Immature natural killer cell (primary cell): ENCODE measurements at places on chromosomes 5 and 9. TPM values are rescaled to one million over a fixed set of nuclear protein-coding genes. Genes with fewer than 3 reads are reported as not detected.

GRCh38 chr5:135154197-135154596 is 120.2 kb upstream of the PITX1 start:
- DNase-seq = no peak

GRCh38 chr5:158786390-158786789 is 313.3 kb downstream of the EBF1 start:
- no peak for DNase-seq

- DNase-seq = no peak
Measured at GRCh38 chr9:68961587-68961986, 52.3 kb downstream of the PRKACG start.

DNA sequence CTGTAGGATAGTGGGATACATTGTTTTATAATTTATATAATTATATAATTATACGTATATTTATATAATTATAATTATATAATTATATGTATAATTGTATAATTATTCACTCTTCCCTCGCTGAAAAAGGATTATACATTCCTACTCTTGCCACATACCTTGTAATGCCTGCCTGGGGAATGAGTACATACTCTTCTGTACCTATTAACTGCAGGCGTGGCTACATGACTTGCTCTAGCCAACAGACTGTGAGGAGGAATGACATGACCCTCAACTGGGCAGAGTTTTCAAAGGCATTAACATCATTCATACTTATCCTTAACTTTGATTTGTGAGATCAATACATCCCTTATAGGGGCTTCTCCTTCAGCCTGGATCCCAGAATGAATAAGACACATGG is 19.1 kb downstream of the ERMP1 start:
- DNase-seq = no peak

GRCh38 chr9:19493174-19493811 is 84.5 kb downstream of the ACER2 start:
- DNase-seq = peak; percentile 14

GRCh38 chr9:91037511-91038482 is 236.2 kb downstream of the SYK start:
- DNase-seq = no peak

DNA sequence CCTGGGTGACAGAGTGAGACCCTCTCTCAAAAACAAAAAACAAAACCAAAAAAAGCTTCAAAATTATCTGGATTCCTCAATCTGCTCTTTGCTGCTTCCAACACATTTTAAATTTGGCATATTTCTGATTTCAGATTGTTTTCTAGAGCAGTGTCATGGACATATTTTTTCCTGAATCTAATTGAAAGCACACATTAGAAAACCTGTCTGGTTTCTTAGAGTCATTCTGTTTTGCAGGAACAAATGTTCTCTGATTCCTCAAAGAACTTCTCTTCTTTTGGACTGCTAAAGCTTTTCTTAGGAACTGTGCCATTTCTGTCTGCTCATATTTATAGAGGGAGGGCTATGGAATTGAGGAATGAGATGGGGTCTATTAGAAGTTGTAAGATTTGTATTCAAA is 81.6 kb downstream of the RAI14 start:
- DNase-seq = no peak

DNA sequence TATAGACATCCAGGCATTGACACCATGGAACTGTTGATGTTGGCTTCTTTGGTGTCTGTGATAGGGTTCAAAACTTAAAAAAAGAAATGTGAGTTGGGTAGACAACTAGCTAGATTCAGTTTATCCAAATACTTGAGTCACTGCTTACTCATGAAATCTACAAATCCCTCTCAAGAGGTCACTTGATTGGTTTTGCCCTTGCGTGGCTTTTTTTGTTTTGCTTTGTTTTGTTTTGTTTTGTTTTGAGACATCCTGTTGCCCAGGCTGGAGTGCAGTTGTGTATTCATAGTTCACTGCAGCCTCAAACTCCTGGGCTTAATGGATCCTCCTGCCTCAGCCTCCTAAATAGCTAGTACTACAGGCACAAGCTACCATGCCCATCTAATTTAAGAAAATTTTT is 10.5 kb upstream of the ENTREP1 start:
- no peak for DNase-seq

- no peak for DNase-seq
Measured at GRCh38 chr5:143610946-143611345, 201.0 kb upstream of the HMHB1 start.

- DNase-seq = no peak
Measured at GRCh38 chr5:30749971-30750370, 443.5 kb upstream of the CDH6 start.

- no peak for DNase-seq
Measured at GRCh38 chr5:138937392-138938387, 62.6 kb upstream of the LRRTM2 start.

GRCh38 chr9:117273612-117274011 is 141.2 kb downstream of the ASTN2 start:
- no peak for DNase-seq

- DNase-seq = no peak
Measured at GRCh38 chr5:104891596-104891995, 1329.0 kb upstream of the NUDT12 start.

DNA sequence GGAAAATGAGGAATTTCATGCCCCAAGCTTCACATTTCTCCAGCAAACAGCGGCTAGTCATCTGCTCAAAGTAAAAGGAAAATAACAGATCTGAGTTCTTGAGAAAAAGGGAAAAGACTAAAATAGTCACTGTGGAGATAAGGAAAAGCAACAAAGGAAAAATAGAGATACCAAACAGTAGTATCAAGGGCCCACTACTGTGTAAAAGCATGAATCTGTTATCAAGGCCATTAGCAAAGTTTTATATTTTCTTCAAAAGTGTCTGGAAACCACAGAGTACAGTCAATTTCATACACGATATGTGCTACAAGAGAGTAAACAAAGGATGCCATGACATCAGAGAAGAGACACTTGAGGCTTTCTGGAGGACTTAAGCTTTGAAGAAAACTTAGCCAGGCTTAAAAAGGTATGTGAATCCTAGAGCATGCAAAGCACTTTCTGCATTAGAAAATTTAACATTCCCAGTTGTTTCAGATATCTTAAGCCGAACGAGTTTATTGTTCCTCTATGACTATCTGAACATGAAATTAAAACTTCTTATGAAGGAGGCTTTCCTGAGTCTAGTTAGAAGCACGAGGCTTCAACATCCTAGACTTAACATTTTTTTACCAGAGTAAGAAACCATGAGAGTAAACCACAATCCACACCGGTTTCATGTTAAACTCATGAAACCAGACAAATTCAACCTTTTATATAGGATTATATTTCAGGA is 1.2 kb downstream of the TTC33 start:
- DNase-seq = peak; percentile 34

- DNase-seq = no peak
Measured at GRCh38 chr5:79002374-79002773, 17.3 kb upstream of the ARSB start.

- no peak for DNase-seq
Measured at GRCh38 chr9:123568691-123569688, 213.0 kb downstream of the CRB2 start.

DNA sequence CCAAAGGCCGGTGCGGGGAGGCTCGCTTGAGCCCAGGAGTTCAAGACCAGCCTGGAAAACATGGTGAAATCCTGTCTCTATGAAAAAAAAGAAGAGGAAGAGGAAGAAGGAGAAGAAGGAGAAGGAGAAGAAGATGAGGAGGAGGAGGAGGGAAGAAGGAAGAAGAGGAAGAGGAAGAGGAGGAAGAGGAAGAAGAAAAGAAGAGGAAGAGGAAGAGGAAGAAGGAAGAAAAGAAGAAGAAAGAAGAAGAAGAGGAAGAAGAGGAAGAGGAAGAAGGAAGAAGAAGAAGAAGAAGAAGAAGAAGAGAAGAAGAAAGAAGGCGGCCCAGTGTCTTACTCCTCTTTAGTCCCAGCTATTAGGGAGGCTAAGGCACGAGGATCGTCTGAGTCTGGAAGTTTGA is 44.8 kb upstream of the XPA start:
- DNase-seq = no peak

DNA sequence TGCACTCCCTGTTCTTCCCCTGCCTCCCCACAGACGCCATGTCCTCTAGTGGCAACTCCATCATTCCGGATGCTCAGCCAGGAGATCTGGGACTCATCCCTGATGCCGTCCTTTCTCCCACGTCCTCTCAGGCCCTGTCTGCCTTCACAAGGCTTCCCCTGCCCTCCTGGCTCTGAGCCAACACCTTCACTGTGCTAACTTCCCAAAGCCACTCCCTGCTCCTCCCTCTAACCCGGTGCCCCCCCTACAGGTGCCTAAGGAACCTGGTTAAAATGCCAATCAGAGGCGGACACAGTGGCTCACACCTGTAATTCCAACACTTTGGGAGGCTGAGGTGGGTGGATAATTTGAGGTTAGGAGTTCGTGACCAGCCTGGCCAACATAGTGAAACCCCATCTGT is 67.6 kb downstream of the LMX1B start:
- DNase-seq = no peak

DNA sequence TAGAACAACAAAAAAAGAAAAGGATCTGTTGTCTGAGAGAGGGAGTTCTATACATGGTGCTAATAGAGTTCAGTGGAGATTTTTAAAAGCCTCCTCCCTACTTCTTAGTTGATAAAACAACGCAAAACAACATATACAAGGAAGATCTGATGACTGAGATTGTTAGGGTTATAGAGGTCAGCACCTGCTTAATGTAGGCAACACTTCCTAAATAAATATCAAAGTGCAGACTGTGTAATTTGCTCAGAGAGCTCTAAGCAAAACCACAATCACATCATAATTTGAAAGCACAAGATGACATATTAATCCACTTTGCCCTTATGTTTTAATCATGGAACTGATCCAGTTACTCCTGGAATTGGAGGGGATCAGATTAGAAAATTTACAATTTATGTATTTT is 474.5 kb downstream of the PRR16 start:
- DNase-seq = no peak

DNA sequence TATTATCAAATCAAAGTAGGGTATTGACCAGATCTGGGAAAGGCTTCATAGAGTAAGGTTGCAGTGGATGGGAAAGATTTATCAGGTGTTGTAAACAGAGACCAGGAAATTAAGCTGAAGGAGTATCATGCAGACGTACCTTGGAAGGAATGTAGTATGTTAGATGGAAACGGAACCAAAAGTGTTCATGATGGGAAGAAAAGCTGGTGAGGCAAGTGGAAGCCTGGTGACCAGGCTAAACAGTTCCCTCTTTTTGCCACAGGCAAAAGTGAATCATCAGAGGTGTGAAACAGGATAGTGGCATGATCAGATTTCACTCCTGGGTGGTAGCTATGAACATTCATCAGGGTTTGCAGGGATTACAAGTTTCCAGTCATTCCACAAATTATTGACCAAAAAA is 780.1 kb upstream of the DMAC1 start:
- DNase-seq = no peak

DNA sequence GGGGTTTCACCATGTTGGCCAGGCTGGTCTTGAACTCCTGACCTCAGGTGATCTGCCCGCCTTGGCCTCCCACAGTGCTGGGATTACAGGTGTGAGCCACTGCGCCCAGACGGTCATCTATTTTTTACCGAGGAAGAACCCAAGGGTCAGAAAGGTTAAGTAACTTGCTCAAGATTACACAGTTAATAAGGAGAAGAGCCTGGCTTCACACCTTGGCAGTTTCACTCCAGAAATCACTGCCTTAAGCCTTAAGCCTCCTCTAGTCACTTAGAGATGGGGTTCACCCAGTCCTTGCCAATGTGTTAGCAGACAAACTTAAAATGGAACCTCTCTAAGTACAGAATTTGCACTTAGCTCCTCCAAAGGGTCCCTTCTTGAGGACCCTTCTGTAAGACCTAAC is 116.3 kb downstream of the PTTG1 start:
- DNase-seq = no peak

DNA sequence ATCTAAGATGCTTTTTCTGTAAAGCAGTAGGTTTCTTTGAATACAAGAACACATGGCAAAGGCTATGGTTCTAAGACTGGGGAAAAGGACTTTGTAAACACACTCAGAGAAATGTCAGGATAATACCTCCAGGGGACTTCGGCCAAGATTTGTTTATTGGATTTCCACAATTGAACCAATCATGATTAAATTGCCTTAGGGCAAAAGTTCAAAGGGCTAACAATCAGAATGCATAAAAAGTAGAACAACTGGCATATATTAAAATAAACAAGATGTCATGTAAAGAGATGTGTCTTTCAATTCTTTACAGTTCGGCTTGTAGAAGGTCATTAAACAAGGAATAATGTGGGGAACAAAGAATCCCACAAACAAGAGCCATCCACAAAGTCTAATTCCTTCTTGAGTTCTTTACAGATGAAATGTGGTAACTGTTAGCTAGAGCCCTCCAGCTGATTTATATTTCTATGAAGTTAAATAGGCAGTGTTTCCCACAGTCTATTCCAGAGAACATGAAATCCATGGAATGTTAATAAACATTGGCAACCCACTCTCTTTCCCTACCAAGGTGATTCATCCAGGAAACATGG is 565.5 kb downstream of the ZNF608 start:
- DNase-seq = no peak

GRCh38 chr9:84068872-84069271 is 88.3 kb downstream of the RMI1 start:
- DNase-seq = no peak

GRCh38 chr5:13944560-13945199 is at the start of gene DNAH5:
Gene DNAH5 (minus strand): TSS chr5:13944688. CDS start chr5:13944438, 250 bp downstream.
- no peak for DNase-seq

- DNase-seq = no peak
Measured at GRCh38 chr9:77595426-77596095, 52.6 kb downstream of the GNA14 start.

DNA sequence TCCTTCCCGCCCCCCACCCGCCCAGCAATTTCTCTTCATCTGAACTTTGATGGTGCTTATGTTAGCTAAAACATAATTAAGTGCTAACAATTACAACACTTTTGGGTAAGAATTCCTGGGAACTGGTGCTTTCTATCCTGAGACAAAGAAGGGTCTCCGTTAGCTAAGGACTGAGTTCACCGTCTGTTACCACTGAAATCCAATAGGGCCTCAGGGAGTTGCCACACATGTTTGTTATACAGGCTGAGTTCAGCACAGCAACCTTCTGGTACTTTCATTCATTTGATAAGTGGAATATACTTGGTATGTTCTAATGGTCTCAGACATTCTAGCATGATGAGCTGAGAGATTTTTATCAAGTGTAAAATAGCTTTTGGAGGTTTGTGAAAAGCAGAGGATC is 437.9 kb downstream of the EFNA5 start:
- no peak for DNase-seq

OLFML2A gene
- not detected for polyA plus RNA-seq

B4GALT1 gene
- 49.2 TPM for polyA plus RNA-seq

ACSL6 gene
- polyA plus RNA-seq = 3.1 TPM

OR13F1 gene
- not detected for polyA plus RNA-seq

PTGDS gene
- polyA plus RNA-seq = 164 TPM

PCDHAC1 gene
- not detected for polyA plus RNA-seq

SPOCK1 gene
- not detected for polyA plus RNA-seq

TMEM215 gene
- polyA plus RNA-seq = not detected

SEMA5A gene
- not detected for polyA plus RNA-seq

CFAP157 gene
- not detected for polyA plus RNA-seq
